Small intestine (tissue), 16 donors: ENCODE measurements at places on chromosomes 5 and 9. TPM values are rescaled to one million over a fixed set of nuclear protein-coding genes. Genes with fewer than 3 reads are reported as not detected.

Gene PALM2AKAP2
- not detected for polyA plus RNA-seq

Gene CDC20B
- 0.04 TPM for polyA plus RNA-seq

Gene PTPN3
- polyA plus RNA-seq, result 15.3 TPM

Gene ARHGEF39
- polyA plus RNA-seq, result 0.89 TPM

Gene ARSK
- 7.8 TPM for polyA plus RNA-seq

Gene SMIM33
- 0.01 TPM for polyA plus RNA-seq

Gene GPR150
- 0.15 TPM for polyA plus RNA-seq

Gene NDST1
- 26.2 TPM for polyA plus RNA-seq

Gene C1QTNF2
- 1.7 TPM for polyA plus RNA-seq

Gene KCNV2
- polyA plus RNA-seq, result not detected

Gene INVS
- 2.7 TPM for polyA plus RNA-seq

Gene PHYKPL
- polyA plus RNA-seq, result 57.7 TPM

Gene WDR38
- polyA plus RNA-seq, result not detected

Gene PCDHGA7
- not detected for polyA plus RNA-seq

Gene IFNA13
- not detected for polyA plus RNA-seq

Gene SLC46A2
- polyA plus RNA-seq, result not detected

Gene PDE6A
- polyA plus RNA-seq, result 1.3 TPM

Gene ALDOB
- 1,577 TPM for polyA plus RNA-seq

Gene RASGEF1C
- not detected for polyA plus RNA-seq

Gene EIF4E1B
- not detected for polyA plus RNA-seq

Gene GABRA1
- polyA plus RNA-seq, result not detected

Gene SLC1A3
- 4.8 TPM for polyA plus RNA-seq

Gene RGS7BP
- polyA plus RNA-seq, result 0.97 TPM

Gene CATSPER3
- polyA plus RNA-seq, result 1.4 TPM

Gene CMYA5
- polyA plus RNA-seq, result 1.9 TPM

Gene SCGB3A2
- not detected for polyA plus RNA-seq

Gene DIPK1B
- 1.1 TPM for polyA plus RNA-seq

Gene AFAP1L1
- polyA plus RNA-seq, result 6.4 TPM

Gene RELL2
- 4.3 TPM for polyA plus RNA-seq

Gene LPAR1
- 7.4 TPM for polyA plus RNA-seq

Gene HTR4
- polyA plus RNA-seq, result 2.8 TPM

Gene PRDM9
- not detected for polyA plus RNA-seq

Gene OR2S2
- polyA plus RNA-seq, result 0.06 TPM

Gene CD14
- 7.8 TPM for polyA plus RNA-seq

Gene FOXD4L5
- not detected for polyA plus RNA-seq

Gene N4BP3
- 2.1 TPM for polyA plus RNA-seq

Gene ZNF462
- 0.54 TPM for polyA plus RNA-seq

Gene SNAPC4
- polyA plus RNA-seq, result 7.1 TPM

Gene CAVIN4
- not detected for polyA plus RNA-seq

Gene ZNF618
- 5.5 TPM for polyA plus RNA-seq

Gene LOX
- polyA plus RNA-seq, result 0.45 TPM

Gene ZNF782
- 1.2 TPM for polyA plus RNA-seq

Gene EGFLAM
- polyA plus RNA-seq, result not detected

Gene SLC36A1
- polyA plus RNA-seq, result 10.6 TPM

Gene C5orf34
- polyA plus RNA-seq, result 0.22 TPM

Gene ANKRD20A1
- polyA plus RNA-seq, result 1.3 TPM

Gene IL5
- 0.43 TPM for polyA plus RNA-seq

Gene GABRP
- 2.2 TPM for polyA plus RNA-seq

Gene GKAP1
- polyA plus RNA-seq, result 4.3 TPM

Gene EDIL3
- polyA plus RNA-seq, result 24.6 TPM

Gene ADCY2
- 2.5 TPM for polyA plus RNA-seq

Gene LHX3
- not detected for polyA plus RNA-seq
